ENCODE measurements at places on chromosomes 5 and 9.

DNA sequence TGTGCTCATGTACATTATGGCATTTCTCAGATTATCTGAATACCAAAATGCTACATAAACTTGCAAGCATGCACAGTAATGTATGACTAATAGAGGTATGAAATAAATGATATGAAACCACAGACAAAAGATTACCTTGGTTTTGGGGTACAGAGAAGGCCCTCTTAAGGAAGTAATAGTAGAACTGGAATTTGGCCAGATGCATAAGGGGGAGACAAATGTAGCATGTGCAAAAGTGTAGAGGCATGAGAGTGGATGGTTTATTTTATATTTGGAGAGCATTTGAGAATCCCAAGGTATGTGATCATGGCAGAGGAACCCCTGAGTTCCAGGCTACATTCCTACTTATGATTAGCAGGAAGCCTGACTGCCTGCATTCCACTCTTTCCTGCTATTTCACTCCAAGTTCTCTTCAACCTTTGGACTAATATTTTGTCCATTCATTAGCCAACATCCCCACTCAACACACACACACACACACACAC lies 74.2 kb downstream of the MAMDC2 start:
- H3K36me3 ChIP-seq, result no peaks in the 10 kb centered on the region
- H3K27ac ChIP-seq, result no peak overlapping the region

GRCh38 chr5:114362197-114362976 lies 517 bp downstream of the KCNN2 start:
- peaks cover 5% of the 10 kb centered on the region for H3K4me1 ChIP-seq
- peak overlapping the region; percentile 86 for H3K4me3 ChIP-seq
- peaks cover 3% of the 10 kb centered on the region for H3K27me3 ChIP-seq
- no peaks in the 10 kb centered on the region for H3K36me3 ChIP-seq
- H3K27ac ChIP-seq, result peak overlapping the region; percentile 30
- DNase-seq, result no peak

DNA sequence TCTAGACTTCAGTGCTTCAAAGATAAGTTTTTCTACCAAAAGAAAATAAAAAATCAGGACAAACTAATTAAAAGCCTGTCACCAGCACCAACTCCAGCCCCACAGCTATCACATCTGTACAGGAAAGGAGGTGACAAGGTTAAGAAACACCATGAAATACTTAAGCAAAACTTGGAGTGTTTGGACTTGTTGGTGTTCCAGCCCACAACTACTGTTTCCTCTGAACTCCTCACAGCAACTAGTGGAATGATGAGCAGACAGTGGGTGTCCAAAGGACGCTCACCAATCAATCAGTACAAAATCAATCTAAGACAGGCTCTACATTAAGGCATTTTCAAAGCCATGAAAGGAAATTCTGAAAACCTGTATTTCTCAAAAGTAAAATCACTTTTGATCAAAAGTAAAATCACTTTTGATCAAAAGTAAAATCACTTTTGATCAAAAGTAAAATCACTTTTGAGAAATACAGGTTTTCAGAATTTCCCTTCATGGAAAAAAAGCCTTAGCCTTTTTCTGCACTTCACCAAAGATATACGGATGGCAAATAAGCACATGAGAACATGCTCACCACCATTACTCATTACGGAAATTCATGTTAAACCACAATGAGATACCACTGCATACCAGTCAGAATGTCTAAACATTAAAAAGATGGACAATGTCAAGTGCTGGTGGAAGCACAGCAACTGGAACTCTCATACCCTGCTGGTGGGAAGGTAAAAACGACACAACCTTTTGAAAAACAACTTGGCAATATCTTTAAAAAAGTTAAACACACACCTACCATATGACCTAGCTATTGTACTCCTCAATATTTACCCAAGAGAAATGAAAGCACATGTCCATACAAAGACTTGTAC lies 79.7 kb downstream of the MED27 start:
- H3K27me3 ChIP-seq, result no peaks in the 10 kb centered on the region
- no peak overlapping the region for H3K27ac ChIP-seq
- peaks cover 3% of the 10 kb centered on the region for H3K36me3 ChIP-seq
- no peak for DNase-seq
- no peak overlapping the region for H3K4me3 ChIP-seq

DNA sequence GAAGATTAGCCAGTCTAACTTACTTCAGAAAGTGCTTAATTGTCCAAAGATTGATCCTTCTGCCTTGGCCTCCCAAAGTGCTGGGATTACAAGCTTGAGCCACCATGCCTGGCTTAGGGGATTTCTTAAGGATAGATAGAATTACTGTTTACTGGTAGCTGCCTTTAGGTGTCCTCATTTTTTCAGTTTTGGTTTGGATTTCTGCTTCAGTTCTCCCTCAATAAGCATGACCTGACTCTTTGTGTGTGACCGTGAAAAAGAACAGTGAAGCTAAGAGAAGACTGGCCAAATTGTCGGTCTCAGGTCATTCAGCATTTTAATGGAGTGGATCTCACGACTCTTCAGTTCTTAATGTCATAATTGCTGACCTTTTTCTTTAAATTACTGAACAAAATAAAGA lies 22.9 kb upstream of the CMYA5 start:
- no peak for DNase-seq
- H3K27me3 ChIP-seq, result no peaks in the 10 kb centered on the region
- no peaks in the 10 kb centered on the region for H3K4me1 ChIP-seq
- H3K4me3 ChIP-seq, result no peak overlapping the region
- H3K36me3 ChIP-seq, result peaks cover 71% of the 10 kb centered on the region
- peak overlapping the region; percentile 23 for H3K27ac ChIP-seq

- no peak overlapping the region for H3K4me3 ChIP-seq
- no peak for DNase-seq
- no peaks in the 10 kb centered on the region for H3K27me3 ChIP-seq
- no peaks in the 10 kb centered on the region for H3K36me3 ChIP-seq
- no peak overlapping the region for H3K27ac ChIP-seq
Measured at GRCh38 chr5:134022333-134022732, 17.6 kb upstream of the VDAC1 start.

DNA sequence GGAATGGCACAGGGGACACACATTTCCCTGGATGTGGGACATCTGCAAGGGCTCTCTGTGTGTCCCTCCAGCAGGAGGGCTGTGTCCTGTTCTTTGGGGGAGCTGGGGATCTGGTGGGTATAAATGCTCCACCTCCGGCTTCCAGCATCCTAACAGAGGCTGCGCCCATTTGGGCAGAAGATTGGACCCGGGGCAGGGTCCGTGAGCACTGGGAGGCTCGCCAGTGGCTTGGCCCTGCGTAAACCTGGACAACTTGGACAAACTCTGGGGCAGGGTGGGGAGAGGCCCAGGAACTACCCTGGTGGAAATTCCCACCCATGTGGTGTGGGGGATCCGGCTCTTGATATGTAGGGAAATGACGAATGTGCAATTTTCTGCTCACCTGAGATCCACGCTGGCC lies 80.9 kb downstream of the GADD45G start:
- H3K27ac ChIP-seq, result peak overlapping the region; percentile 61
- H3K36me3 ChIP-seq, result no peaks in the 10 kb centered on the region

DNA sequence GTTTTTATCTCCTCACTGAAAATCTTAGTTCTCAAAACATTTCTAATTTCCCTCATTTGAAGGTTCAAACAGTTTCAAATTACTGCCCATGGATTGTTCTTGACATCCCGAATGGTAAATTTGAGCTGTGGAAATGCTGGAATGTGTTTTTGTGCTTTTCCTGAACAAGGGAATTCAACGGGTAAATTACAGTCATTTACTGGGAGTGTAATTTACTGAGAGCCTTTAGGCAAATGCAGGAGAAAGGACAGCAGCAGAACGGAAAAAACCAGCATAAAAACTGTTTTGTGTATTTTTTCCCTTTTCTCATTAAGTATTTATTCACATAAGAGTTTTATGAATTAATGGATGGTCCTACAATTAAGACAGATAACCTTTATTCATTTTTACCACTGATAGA lies 139.2 kb downstream of the PBX3 start:
- H3K36me3 ChIP-seq, result no peaks in the 10 kb centered on the region
- no peaks in the 10 kb centered on the region for H3K4me1 ChIP-seq
- no peak for DNase-seq
- no peak overlapping the region for H3K27ac ChIP-seq
- H3K4me3 ChIP-seq, result no peak overlapping the region

GRCh38 chr5:55771175-55771655 lies 33.4 kb downstream of the DDX4 start:
- H3K4me3 ChIP-seq, result no peak overlapping the region
- no peak overlapping the region for H3K27ac ChIP-seq
- DNase-seq, result no peak
- no peaks in the 10 kb centered on the region for H3K36me3 ChIP-seq

DNA sequence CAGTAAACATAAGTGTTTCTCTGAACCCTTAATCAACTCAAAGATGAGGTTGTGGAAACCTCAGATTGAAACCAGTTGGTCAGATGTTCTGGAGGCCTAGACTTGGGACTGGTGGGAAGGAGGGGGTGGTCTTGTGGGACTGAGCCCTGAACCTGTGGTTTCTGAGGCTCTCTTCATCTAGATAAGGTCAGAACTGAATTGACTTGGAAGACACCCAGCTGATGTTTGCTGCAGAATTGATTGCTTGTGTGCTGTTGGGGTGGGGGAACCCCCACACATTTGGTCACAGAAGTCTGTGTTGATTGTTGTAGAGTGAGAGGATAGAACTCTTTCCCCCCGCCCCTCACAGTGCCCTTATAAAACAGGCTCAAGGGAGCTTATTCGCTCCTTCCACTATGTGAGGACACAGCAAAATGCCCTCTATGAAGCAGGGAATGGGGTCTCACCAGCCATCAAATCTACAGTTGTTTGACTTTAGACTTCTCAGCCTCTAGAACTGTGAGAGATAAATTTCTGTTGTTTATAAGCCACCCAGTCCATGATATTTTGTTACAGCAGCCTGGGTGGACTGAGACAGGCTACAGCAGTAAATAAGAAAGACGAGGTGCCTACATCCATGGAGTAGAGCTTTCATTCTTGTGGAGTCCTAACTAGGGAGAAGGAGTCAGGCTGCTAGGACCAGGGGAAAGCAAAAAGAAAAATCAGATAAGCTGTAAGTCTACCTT lies 25.7 kb upstream of the UGCG start:
- H3K4me3 ChIP-seq, result no peak overlapping the region
- no peaks in the 10 kb centered on the region for H3K36me3 ChIP-seq
- H3K4me1 ChIP-seq, result no peaks in the 10 kb centered on the region
- DNase-seq, result no peak
- H3K27me3 ChIP-seq, result no peaks in the 10 kb centered on the region

- peak overlapping the region; percentile 80 for H3K27ac ChIP-seq
- no peaks in the 10 kb centered on the region for H3K27me3 ChIP-seq
- H3K36me3 ChIP-seq, result no peaks in the 10 kb centered on the region
- H3K4me1 ChIP-seq, result peaks cover 45% of the 10 kb centered on the region
Measured at GRCh38 chr5:115379622-115380344, 83.3 kb upstream of the CCDC112 start.

GRCh38 chr9:75707191-75707590 lies 183.3 kb upstream of the PCSK5 start:
- no peaks in the 10 kb centered on the region for H3K4me1 ChIP-seq
- H3K4me3 ChIP-seq, result no peak overlapping the region
- no peaks in the 10 kb centered on the region for H3K36me3 ChIP-seq
- H3K27me3 ChIP-seq, result no peaks in the 10 kb centered on the region
- DNase-seq, result no peak
- no peak overlapping the region for H3K27ac ChIP-seq

DNA sequence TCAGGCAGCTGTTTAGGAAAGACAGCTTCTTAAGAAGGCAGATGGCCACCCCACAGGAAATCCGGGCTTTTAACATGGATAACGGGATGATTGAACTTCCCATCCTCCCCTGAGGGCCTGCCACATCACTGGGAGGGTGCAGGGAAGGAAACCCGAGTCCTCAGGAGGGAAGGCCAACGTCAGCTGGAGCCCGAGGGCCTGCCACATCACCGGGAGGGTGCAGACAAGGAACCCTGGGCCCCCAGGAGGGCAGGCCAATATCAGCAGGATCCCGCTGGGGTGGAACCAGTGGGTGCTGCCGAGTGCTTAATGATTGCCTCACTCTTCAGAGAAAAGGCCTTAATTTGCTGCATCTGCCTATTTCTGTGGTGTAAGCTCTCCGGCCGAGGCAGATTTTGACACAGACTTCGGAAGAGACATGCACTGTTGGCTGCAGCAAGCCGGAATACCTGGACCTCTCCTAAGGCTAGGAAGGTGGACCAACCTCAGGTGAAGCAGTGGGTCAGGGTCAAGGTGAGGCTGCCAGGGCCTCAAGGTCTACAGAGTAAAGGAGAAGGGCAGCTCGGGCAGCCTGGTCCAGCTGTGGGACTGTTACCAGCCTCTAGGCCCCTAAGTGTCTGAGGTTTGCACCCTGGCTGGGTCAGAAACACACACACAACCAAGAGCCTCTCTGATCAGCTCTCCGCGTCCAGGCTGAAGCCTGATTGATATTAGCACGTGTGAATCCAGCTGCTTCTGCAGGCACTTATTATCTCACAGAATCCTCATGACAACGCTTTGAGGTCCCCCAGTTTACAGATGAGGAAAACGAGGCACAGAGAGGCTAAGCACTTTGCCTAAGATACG lies 14.8 kb upstream of the COL5A1 start:
- H3K4me1 ChIP-seq, result no peaks in the 10 kb centered on the region
- H3K4me3 ChIP-seq, result no peak overlapping the region
- H3K36me3 ChIP-seq, result no peaks in the 10 kb centered on the region
- no peak overlapping the region for H3K27ac ChIP-seq

DNA sequence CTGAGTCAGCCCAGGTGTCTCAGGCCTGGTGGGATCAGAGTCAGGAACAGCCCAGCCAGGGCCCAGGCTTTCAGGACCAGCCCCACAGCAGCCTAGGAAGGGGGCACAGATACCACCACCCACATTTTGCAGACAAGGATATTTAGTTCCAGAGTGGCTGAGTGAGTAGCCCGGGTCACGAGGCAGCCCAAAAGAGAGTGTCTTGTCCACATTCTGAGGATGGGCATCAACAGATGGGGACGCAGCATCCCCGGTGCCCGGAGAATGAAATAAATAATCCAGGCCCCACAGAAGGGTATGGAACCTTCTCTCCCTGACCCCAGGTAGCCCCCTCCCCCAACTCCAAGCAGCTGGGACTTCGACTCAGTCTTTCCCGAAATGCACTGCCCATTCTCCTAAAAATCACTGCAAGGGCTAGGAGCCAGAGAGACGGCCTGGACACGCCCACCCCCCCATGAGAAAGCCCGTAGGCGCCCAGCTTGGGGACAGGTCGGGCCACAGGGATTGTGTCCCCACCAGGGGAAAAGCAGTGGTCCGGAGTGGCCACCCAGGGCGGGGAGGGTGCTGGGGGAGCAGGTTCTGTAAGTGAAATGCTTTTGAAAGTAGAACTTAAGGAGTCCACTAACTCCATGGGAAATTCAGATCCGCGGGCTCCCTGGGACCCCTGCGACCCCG lies 6.9 kb downstream of the LHX3 start:
- peaks cover 52% of the 10 kb centered on the region for H3K27me3 ChIP-seq
- no peak overlapping the region for H3K27ac ChIP-seq
- H3K36me3 ChIP-seq, result no peaks in the 10 kb centered on the region
- no peak overlapping the region for H3K4me3 ChIP-seq

- H3K27ac ChIP-seq, result no peak overlapping the region
- H3K4me3 ChIP-seq, result no peak overlapping the region
- no peaks in the 10 kb centered on the region for H3K36me3 ChIP-seq
- DNase-seq, result no peak
- H3K27me3 ChIP-seq, result no peaks in the 10 kb centered on the region
Measured at GRCh38 chr9:80175286-80176150, 603.8 kb downstream of the TLE4 start.

GRCh38 chr9:76458903-76459693 lies at the start of gene GCNT1:
Gene GCNT1 (plus strand): TSS chr9:76459182. CDS start chr9:76502382, 43,200 bp downstream.
- peak within 1 kb of the TSS; percentile 74 for H3K4me3 ChIP-seq
- peak; percentile 79 for DNase-seq
- H3K27me3 ChIP-seq, result peaks cover 5% of the 10 kb centered on the region
- peak within 1 kb of the TSS; percentile 30 for H3K27ac ChIP-seq

- DNase-seq, result no peak
- H3K36me3 ChIP-seq, result no peaks in the 10 kb centered on the region
- peaks cover 25% of the 10 kb centered on the region for H3K4me1 ChIP-seq
Measured at GRCh38 chr9:91166796-91167366, 194.8 kb downstream of the AUH start.
